Uterus (tissue), 4 donors: ENCODE measurements at places on chromosomes 7 and 10. TPM values are rescaled to one million over a fixed set of nuclear protein-coding genes. Genes with fewer than 3 reads are reported as not detected.

The PVRIG gene
- not detected for total RNA-seq

The ZNF485 gene
- 1.3 TPM for total RNA-seq

The PIP gene
- not detected for total RNA-seq

The PNLIP gene
- not detected for total RNA-seq

The C7orf33 gene
- not detected for total RNA-seq

The OR2A42 gene
- total RNA-seq = not detected

The ZC3HAV1L gene
- total RNA-seq = 24.8 TPM

The TMEM178B gene
- total RNA-seq = not detected

The CRHR2 gene
- total RNA-seq = not detected

The PGAM2 gene
- total RNA-seq = not detected

The CPEB3 gene
- 4.1 TPM for total RNA-seq

The HOXA5 gene
- 61.0 TPM for total RNA-seq

The SFTPD gene
- not detected for total RNA-seq

The GFRA1 gene
- 52.1 TPM for total RNA-seq

The DYDC1 gene
- not detected for total RNA-seq

The AUTS2 gene
- 41.3 TPM for total RNA-seq

The SRRM3 gene
- total RNA-seq = 1.3 TPM

The GNGT1 gene
- total RNA-seq = not detected

The TMEM229A gene
- 7.1 TPM for total RNA-seq

The LBX1 gene
- not detected for total RNA-seq

The GAD2 gene
- total RNA-seq = not detected

The NYAP1 gene
- 6.5 TPM for total RNA-seq

The TAS2R41 gene
- 3.3 TPM for total RNA-seq

The PTF1A gene
- not detected for total RNA-seq

The CHST12 gene
- 5.6 TPM for total RNA-seq

The EBF3 gene
- total RNA-seq = 2.1 TPM

The FRMPD2 gene
- not detected for total RNA-seq

The WAPL gene
- 17.4 TPM for total RNA-seq

The ADCYAP1R1 gene
- total RNA-seq = 9.5 TPM

The STYXL1 gene
- total RNA-seq = 4.4 TPM

The AKR1C4 gene
- total RNA-seq = not detected

The LRRD1 gene
- total RNA-seq = not detected

The ARPC1A gene
- total RNA-seq = 118 TPM

The DIP2C gene
- 12.1 TPM for total RNA-seq

The HSPA12A gene
- total RNA-seq = 8.8 TPM

The ICA1 gene
- 3.5 TPM for total RNA-seq

The ADGRA1 gene
- total RNA-seq = not detected

The AGBL3 gene
- 0.29 TPM for total RNA-seq

The KCNH2 gene
- total RNA-seq = 32.7 TPM

The DYDC2 gene
- total RNA-seq = not detected

The DKK1 gene
- 4.1 TPM for total RNA-seq

The CDHR1 gene
- 1.5 TPM for total RNA-seq

The NPSR1 gene
- not detected for total RNA-seq

The TRIM4 gene
- total RNA-seq = 45.4 TPM

The DNAJC9 gene
- 20.0 TPM for total RNA-seq

The CHAT gene
- not detected for total RNA-seq

The INMT gene
- total RNA-seq = 29.2 TPM

The FRMD4A gene
- total RNA-seq = 30.9 TPM
